Ureter (tissue), 1 donor: ENCODE measurements at places on chromosomes 13 and 19. TPM values are rescaled to one million over a fixed set of nuclear protein-coding genes. Genes with fewer than 3 reads are reported as not detected.

GRCh38 chr13:51035978-51036377, 75.1 kb downstream of the C13orf42 start:
- no peak for DNase-seq

DNA sequence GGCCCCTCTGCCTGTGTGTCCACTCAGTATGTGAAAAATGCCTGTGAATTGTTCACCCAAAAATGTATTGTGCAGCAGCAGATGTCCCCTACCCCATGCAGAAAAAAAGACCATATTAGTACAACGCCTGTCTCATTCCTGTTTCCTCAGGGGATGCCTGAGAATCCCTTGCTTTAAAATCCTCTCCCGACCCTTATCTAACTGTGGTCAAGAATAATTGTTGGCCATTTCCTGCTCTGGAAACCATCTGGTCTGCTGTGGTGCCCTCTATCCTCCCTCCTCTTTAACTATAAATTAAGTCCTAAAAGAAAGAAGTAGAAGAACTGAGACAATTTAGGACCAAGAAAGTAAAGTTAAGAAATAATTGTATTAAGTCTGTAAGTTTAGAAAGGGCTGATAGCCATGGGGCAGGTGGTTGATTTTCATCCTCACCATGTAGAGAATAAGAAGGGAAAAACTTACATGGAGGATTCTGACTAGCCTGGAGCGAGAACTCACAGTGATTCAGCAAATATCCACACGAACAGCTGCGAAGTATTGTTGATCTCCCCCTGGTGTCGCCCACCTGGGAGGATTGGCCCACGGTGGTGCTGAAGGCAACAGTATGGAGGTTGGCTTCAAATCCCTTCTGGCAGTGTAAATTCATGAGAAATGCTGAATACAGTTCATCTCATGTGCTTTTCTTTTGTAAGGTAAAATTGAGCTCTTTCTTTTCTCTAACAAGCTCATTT, 85.6 kb downstream of the COL4A2 start:
- no peak for DNase-seq

- no peak for DNase-seq
These were observed 11.2 kb downstream of the FEM1A start for GRCh38 chr19:4802711-4803110.

ZNF431 gene
- 26.5 TPM for total RNA-seq

GRCh38 chr13:92769046-92769445, 457.6 kb upstream of the GPC6 start:
- no peak for DNase-seq

DNA sequence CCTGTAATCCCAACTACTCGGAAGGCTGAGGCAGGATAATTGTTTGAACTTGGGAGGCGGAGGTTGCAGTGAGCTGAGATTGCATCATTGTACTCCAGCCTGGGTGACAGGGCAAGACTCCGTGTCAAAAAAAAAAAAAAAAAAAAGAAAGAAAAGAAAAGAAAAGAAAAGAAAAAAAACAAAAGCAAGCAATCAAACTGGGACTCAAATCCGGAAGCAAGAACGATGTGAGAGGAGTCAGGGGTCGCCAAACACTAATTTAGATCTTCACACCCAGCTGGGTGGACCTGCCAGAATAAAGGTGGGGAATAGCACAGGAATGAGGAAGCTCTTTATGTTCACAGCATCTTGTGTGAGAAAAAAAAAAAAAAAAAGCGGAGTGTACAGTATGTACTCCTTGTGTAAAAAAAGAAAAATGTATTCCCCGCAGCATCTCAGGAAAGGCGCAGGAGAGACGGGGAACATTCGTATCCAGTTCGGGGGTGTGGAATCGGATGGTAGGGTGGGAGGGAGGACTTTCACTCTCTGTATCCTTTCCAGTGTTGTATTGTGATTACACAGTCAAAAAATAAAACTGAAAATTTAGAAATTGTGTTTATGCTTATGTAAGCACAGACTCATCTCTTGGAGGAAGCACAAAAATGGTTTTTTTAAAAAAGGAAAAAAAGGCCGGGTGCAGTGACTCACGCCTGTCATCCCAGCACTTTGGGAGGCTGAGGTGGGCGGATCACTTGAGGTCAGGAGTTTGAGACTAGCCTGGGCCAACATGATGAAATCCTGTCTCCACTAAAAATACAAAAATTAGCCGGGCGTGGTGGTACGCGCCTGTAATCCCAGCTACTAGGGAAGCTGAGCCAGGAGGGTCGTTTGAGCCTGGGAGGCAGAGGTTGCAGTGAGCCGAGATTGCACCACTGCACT, 7.6 kb downstream of the DNAJB1 start:
- no peak for DNase-seq

- no peak for DNase-seq
These were observed 361.2 kb downstream of the SUCLA2 start for GRCh38 chr13:47639738-47640447.

GRCh38 chr19:2018752-2019151, 3.2 kb upstream of the BTBD2 start:
- no peak for DNase-seq
